ENCODE measurements at places on chromosomes 4 and X. TPM values are rescaled to one million over a fixed set of nuclear protein-coding genes. Genes with fewer than 3 reads are reported as not detected.

GRCh38 chr4:183329244-183329643 is 7.0 kb upstream of the CLDN24 start:
- DNase-seq = no peak

- no peak for DNase-seq
Measured at GRCh38 chr4:75511841-75512240, 2.4 kb downstream of the RCHY1 start.

GRCh38 chr4:73948990-73949706 is 32.7 kb downstream of the PF4 start:
- no peak for DNase-seq

- no peak for DNase-seq
Measured at GRCh38 chr4:24927049-24927448, 14.2 kb upstream of the CCDC149 start.

GRCh38 chr4:79472693-79473438 is 64.8 kb upstream of the GK2 start:
- no peak for DNase-seq

DNA sequence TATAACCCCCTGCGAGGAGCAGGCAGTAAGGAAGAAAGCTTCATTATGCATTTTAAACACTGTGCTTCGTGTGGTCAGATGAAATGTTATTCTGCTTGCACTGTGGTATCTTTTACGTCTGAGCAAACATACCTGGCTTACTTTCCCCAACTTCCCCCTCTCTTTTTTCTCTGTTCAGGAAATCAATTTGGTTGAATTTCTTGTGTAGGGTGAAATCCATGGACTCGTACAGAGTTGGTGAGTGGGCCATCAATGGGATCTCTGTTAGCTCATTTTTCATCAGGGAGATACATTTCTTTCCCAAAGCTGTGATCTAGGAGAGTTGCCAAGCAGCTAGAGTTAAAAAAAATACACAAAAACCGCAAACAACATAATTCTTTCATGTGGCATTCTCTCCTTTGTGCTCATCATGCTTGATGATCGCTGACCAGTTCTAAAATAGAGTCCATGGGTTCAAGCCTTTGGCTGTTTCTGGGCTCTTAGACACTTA is 98.5 kb downstream of the FRAS1 start:
- no peak for DNase-seq

- DNase-seq = no peak
Measured at GRCh38 chr4:79852305-79852730, 220.7 kb downstream of the ANTXR2 start.

- no peak for DNase-seq
Measured at GRCh38 chr4:186422296-186422695, 133.1 kb downstream of the MTNR1A start.

GRCh38 chr4:66946761-66947160 is 598.5 kb downstream of the CENPC start:
- no peak for DNase-seq

GRCh38 chr4:158936238-158936637 is 166.6 kb upstream of the RAPGEF2 start:
- no peak for DNase-seq

GRCh38 chr4:85744950-85745349 is 270.0 kb downstream of the ARHGAP24 start:
- no peak for DNase-seq

GRCh38 chrX:2707334-2707760 is 16.3 kb downstream of the CD99 start:
- peak; percentile 81 for DNase-seq

DNA sequence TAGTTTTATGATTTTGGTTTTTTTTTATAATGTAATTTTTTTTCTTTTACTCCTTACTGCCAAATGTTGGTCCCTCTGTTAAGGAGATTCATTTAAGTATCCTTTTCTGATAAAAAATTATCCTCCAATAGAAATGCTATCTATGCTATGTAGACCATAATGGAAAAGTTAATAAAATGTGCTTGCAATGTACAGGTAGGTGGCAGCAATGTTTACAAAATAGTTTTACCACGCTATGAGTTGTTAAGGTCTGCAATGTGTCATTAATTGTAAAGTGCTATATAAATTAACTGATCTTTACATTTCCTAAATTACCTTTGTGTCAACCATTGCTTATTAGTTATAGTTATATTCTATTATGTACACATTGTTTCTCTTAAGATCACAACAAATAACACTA is 3.8 kb upstream of the CENPC start:
- peak; percentile 87 for DNase-seq

- no peak for DNase-seq
Measured at GRCh38 chr4:96708766-96709165, 868.9 kb downstream of the PDHA2 start.

DNA sequence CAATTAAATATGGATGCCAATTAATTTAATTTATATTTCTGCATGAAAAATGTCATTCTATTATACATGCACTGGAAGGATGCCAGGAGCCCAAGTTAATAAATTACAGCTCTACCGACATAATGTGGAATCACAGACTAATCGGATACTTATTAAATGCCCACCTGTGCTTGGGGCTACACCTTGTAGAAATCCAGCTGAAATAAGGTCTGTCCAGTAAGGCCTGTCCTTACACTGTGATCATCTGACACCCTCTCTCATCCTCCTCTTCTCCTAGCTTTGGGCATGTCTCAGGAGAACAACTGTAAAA is 6.0 kb upstream of the SHISA3 start:
- DNase-seq = no peak

The COX18 gene
- total RNA-seq = 15.3 TPM

The NAP1L2 gene
- not detected for total RNA-seq

The RTL3 gene
- not detected for total RNA-seq

The UGT2B11 gene
- total RNA-seq = not detected

Data from Karpas-422 (cell line).